Prostate gland (tissue), 2 donors: ENCODE measurements at places on chromosomes 1 and 21. TPM values are rescaled to one million over a fixed set of nuclear protein-coding genes. Genes with fewer than 3 reads are reported as not detected.

DNA sequence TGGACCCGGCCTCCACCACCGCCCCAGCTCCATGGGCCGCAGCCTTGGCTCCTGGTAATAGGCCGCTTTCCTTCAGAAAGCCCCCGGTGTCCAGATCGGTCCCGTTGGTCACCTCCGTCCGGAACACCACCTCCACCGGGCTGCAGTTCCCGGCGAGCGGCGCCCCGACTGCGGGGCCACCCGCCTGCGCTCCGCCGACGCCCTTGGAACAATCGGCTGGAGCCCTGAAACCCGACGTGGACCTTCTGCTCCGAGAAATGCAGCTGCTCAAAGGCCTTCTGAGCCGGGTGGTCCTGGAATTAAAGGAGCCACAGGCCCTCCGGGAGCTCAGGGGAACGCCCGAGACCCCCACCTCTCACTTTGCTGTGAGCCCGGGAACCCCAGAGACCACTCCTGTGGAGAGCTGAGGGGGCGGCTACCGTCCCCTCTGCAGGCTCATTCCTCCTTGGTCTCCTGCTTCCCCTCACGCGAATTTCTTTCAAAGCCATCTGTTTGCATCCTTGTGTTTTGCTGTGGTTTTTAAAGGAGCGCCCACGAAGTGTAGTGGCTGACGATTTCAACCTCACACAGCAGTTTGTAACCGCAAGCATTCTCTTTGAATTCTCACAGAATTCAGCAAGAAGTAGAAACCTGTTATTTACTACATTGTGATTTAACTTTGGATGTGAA, 6.0 kb downstream of the FCRLB start:
- no peak for DNase-seq

DNA sequence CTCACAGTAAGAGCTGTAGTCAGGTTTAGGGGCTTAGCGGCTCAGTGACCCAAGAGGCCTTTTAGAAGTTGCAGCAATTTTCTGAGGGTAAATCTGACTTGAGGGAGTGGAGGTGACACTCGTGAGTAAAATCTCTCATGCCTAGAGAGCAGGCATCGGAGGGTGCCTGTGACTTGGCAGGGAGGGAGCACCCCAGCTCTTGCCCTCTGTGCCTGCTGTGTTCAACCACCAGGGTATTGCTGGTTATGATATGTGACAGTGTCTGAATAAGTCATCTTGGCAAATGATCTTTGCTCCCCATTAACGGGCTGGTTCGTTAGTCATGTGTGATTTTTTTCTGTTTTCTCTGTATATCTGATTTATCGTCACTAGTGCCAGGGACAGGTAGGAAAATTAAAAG, 5.9 kb downstream of the MAN1C1 start:
- DNase-seq, result no peak

GRCh38 chr1:232711996-232712395, 82.1 kb upstream of the SIPA1L2 start:
- no peak for DNase-seq

Gene S100B
- 3.2 TPM for total RNA-seq

DNA sequence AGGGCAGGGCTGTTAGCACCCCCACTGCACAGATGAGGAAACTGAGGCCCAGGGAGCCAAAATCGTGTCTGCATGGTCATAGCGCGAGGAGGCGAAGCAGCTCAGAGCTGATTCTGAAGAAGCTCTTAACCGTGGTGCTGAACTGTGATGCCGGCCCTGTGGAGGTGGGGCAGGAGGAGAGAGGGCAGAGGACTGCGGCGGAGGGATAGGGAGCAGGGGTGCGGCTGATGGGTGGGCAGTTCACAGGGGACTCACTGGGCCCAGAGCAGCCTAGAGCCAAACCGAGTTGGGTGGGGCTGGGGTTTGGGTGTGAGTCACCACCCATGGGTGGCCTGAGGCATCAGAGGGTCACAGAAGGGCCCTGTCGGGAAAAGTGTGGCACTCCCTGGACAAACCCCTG, 74.7 kb downstream of the RAP1GAP start:
- DNase-seq, result no peak

Gene CLEC20A
- total RNA-seq, result not detected

DNA sequence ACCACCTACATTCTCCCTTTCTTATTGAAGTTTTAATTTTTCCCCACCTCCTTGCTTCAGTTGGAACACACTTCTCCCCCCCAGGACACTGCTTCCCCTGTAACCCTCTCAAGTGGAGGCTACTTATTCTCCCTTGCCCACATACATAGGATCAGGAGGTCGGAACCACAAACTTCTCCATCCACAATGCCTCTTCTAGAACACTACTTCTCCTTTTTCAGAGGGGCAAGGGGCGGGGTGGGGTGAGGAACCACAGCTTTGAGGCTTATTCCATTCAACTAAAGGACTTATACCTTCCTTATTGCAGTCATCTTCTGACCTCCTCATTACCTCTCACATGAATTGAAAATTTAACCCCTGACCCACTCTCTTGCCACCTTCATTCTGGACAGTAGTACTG, 81.3 kb downstream of the NEK7 start:
- no peak for DNase-seq

- no peak for DNase-seq
Observed at GRCh38 chr1:22328331-22329147, 123.1 kb upstream of the ZBTB40 start.
